ENCODE measurements at places on chromosomes 2 and 18. TPM values are rescaled to one million over a fixed set of nuclear protein-coding genes. Genes with fewer than 3 reads are reported as not detected.

GMCL1 gene
- total RNA-seq, result 8.1 TPM

TRIM43 gene
- total RNA-seq, result not detected

CGREF1 gene
- total RNA-seq, result 1.0 TPM

HTR2B gene
- not detected for total RNA-seq

NT5C1B gene
- not detected for total RNA-seq

GREB1L gene
- total RNA-seq, result not detected

ABCG8 gene
- not detected for total RNA-seq

VSNL1 gene
- 32.8 TPM for total RNA-seq

ANKRD29 gene
- total RNA-seq, result 2.9 TPM

SPEG gene
- total RNA-seq, result 25.3 TPM

SCYGR6 gene
- not detected for total RNA-seq

DNA sequence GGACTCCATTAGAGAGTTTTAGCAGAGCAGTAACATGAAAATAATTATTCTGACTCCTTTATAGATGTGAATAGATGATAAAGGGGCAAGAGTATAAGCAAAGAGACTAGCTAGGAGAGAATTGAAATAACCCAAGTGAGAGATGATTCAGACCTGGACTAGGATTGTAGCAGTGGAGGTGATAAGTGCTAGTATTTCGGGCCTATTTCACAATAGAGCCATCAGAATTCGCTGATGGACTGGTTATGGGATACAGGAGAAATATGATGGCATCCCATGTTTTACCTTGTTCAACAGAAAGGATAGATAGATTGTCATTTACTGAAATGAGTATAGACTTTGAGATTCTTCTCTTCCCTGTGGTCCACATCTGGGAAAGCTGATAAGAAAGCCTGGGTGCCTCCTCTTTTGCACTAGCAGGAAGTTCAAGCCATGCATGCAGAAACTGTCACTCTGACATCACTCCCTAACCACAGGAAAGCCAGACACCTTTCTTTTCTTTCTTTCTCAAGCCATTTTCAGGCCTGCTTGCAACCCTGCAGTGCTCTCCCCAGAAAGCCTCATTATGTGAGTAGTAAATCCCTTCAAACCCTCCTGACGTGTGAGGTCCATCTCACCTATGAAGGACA lies 25.3 kb downstream of the DYNAP start:
- no peak for DNase-seq

DNA sequence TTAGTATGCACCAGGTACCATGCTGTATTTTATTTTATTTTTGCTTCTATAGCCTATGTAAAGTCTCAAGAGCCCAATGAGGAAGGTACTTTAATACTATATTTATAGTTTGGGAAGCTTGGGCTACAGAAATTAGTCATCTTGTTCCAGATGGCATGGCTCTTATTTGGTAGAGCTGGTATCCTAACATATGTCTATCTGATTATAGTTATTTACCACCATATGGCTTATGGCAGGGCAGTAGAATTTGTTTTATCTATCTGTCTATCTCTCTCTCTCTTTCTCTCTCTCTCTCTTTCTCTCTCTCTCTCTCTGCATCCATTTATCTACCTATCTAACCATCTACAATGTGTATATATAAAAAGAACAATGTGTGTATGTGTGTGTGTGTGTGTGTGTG lies 1293.7 kb upstream of the SLC39A10 start:
- DNase-seq, result no peak

GRCh38 chr2:54401554-54401953 lies 54.6 kb upstream of the SPTBN1 start:
- DNase-seq, result no peak

- DNase-seq, result peak; percentile 43
Observed at GRCh38 chr2:85838181-85838580, 50.6 kb downstream of the ST3GAL5 start.

- DNase-seq, result no peak
Observed at GRCh38 chr2:18198677-18199076, 320.2 kb downstream of the KCNS3 start.

DNA sequence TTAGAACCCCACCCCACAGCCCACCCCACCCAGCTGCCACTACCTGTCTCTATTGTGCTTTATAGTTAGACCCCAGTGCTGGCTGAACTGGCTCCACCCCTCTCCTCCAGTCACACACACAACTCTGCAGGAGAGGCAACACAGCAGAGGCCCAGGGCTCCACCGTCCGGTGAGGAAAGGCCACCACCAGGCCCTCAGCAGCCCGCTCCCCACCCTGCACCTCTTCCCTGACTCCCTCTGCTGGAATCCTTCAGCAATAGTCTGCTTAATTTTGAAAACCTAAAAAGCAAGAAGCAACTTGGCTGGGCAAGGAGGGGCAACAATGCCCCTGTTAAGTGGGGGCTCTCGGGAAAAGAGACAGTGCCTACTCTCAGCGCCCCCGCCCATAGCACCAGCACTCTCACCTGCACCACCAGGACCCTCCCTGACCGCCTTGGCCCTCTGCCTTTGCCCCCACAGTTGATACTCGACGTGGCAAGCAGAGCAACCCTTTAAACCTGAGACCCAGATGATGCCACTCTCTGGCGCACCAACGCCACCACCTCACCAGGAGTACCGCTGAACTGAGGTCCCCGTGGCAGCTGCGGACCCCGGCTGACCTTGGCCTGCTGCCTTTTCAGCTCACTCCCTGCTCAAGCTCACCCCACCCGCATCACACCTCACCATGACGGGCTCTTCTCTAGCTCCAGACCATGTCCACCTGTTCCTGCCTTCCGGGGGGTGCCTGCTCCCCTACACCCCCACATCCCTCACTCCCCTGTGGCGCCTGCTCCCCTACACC lies 45.7 kb downstream of the NDUFA10 start:
- peak; percentile 95 for DNase-seq

- peak; percentile 74 for DNase-seq
Observed at GRCh38 chr2:235498541-235498940, 4.7 kb downstream of the AGAP1 start.

DNA sequence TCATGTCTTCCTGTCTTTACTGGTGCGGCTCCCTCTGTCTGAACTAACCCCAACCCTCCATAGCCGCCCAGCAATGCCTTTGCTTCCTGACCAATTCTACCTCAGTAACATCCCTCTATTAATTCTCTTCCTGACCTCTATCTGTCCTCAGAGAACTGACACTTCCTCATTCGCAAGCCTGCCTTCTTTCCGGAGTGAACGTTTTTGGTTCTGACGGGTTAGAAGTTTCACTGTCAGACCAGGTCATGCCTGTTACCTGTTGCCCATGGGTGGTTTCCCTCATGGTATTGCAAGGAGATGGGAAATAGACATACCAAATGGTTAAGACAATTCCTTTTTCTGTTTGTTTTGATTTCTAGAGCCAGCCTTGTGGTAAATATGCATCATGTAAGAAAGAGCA lies 453.4 kb upstream of the SLC14A2 start:
- no peak for DNase-seq

DNA sequence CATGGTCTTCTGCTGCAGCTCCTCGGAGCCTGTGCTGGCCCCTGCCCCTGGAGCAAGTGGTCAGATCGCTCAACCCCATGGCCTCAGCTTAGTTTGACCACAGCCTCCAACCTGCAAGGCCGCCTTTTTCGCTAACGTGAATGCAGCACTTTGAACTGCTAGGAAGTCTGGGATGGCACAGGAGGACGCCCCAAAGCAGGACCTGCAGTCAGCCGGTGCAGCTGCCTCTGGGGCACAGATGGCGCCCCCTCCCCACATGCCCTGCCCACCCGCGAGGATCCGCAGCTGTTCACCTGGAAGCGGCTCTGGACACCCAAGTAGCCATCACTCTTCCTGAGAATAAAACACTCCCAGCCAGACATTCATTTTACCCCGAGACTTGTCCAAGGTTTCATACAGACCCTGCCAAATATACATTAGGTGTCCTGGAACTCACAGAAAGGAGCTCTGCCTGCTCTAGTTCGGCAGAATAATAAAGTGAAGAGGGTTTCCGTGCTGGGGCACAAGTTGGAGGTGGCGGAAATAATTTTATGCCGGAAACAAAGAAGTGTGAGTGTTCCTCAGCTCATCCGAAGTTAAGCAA lies 510.1 kb downstream of the EIPR1 start:
- DNase-seq, result peak; percentile 47

GRCh38 chr2:166665991-166666940 lies 172.2 kb upstream of the SCN7A start:
- DNase-seq, result no peak

DNA sequence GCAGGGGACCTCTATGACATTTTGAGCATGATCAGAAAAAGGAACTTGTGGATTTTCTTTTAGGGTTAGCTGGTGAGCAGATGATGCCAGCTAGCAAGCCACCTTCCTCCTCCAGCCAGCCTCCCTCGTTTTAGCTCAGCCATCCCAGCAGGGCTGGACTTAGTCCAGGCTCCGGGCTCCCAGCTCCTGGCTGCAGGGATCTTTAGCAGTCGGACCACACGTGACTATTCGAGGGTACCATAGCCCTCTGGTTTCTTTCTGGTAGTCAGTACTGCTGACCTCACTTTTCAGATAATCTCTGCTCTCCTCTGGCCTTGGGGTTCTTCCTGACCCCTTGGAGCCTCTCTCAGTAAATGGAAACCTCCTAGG lies 31.8 kb downstream of the NCK2 start:
- DNase-seq, result no peak

- no peak for DNase-seq
Observed at GRCh38 chr18:77617694-77618093, 368.0 kb downstream of the GALR1 start.

DNA sequence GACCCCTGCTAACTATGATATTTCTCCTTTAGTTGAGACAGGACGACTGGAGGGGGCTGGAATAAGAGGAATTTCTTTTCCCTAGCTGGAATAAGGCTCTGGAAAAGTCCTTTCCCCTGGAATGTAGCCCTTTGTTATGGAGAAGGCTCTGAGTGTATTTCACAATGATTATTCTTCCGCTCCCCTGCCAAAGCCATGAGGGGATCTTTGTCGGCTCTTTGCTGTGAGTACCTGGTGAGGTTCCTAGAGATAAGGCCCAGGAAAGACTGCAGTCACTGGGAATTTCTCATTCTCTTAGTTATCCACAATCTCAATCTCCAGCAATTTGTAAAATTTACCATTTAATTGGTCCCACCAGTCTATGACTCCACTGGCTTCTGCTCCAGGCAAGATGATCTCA lies 340.2 kb upstream of the HNRNPA3 start:
- DNase-seq, result peak; percentile 23

- peak; percentile 17 for DNase-seq
Observed at GRCh38 chr2:135212757-135213156, 160.7 kb downstream of the RAB3GAP1 start.

DNA sequence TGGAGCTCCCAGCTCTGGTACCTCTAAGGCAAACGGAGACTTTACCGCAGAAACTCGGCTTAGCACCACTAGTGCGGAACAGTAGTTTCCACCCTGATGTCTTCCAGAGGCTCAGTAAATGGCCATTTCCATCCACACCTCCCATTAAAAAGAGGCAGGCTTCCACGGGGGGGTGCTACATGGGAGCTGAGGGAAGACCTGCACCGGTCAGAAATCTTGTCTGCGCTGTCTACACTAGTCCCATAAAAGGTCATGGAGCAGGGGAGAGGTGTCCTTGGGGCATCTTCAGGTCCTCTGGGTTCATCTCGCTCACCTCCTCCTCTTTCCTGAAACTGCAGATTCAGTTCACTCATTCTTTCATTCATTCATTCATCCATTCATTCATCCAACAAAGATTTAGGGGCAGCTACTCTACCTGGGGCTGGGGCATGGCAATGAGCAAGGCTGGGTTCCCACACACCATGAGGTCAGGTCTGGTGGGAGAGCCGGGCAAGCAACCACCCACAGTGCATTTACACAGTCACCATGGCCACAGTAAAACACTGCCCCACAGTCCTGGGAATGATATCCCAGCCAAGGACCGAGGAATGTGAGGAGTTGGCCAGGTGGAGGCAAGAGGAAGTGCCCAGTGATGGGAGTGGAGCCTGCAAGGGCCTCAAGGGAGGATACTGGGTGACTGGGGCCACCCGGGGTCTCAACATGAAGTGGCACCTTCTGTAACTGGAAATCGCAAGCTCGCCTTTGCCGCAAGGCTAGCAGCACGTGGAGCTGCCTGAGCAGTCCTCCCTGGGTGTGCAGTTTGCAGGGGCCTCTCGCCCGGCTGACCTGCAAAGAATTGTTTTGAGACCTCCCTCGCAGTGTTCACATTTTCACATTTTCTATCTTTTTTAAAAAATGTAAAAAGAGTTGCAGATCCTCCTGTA lies 180.2 kb upstream of the RAB6C start:
- DNase-seq, result no peak

DNA sequence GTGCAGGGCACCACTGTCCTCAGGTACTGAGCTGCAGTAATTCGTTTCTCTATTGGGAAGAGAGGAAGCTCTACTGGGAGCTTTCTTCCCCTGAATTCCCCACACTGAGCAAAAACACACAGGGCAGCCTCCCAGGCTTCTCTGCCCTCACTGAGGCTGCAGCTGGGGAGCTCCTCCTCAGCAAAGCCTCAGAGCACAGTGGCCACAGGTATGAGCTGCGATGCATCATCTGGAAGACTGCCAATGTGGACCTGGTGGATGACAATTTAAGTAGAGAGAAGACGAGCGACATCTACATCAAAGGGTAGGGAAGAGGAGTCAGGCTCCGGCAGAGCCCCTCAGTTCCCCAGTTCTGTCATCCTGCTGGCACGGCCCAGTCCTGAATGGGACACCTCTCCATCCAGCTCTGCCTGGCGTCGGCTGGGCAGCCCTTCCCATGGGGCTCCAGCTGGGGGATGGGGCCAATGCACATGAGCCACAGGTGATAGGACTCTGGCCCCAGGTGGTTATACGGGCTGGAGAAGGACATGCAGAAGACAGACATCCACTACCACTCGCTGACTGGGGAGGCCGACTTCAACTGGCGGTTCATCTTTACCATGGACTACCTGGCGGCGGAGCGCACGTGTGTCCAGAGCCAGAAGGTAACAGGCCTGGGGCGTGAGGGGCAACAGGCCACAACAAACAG lies 37.6 kb downstream of the LMAN2L start:
- DNase-seq, result no peak

DNA sequence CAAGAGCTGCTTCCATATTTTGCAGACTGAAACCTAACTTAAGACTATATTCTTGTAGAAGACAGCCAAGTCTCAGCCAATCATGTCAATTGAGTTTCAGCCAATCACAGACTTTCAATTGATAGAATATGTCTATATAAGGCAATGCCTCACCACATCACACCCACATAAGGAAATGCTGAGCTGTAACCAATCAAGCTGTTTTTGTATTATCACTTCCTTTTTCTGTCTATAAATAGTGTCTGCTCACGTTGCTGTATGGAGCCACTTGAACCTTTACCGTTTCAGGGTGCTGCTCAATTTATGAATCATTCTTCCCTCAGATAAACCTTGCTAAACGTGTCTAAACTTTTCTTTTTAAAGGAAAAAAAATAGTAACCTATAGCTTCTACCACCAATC lies 1554.4 kb upstream of the LRRTM1 start:
- no peak for DNase-seq

DNA sequence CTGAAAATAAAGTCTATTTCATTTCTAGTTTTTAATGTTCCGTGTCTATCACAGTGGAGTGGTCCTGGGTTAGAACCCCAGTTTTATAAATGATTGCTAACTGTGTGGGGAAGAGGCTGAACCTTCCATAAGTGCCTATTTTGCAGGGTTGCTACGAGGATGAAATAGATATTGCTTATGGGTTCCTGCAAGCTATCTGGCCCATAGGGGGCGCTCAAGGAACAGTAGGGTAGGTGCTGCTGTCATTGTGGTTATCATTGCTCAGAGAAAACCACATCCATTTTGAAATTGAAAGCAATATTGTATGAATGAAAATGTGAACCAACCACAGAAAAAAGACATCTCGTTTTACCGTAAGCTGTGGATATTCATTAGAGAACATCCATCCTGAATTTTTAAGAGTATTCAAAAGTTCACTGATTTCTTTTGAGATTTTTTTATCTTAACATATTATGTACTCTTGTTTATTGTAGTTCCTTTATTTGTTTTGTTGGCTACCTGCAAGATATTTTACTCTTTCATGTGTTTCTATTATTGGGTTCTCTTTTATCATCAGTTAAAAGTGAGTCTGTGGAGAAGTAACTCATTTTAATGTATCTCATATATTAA lies 261.6 kb downstream of the NAPG start:
- DNase-seq, result peak; percentile 46

All from H7 (cell line).